ENCODE measurements at places on chromosomes 1 and 21.

DNA sequence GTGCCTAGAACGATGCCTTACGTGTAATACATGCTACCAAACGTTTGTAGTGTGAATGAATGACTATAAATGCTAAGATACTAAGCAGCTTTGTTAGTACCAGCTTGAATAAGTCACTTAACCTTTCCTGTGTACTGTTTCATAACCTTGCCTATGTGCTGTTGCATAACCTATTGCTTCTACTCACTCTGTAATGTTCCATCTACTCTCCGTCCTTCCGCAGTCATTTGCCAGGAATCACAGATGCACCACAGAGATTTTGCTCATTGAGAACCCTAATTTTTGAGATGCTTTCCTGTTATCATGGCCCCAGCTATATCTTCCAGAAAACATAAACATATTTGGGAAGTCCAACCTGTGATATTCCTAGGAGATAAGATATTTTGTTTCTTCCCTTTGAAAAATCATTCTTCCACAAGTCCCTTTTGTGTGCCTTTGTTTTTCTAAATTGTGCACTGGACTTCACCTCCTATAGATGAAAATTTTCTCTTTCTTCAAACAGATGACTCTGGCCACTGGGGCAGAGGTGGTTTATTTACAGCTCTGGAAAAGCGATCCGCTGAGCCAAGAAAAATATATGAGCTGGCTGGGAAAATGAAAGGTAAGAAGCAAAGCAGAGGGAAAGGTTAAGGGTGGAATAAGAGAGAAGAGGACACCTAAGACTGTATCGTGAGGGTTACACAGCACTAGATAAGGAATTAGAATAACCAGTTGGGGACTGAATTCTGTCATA is 44.8 kb downstream of the CHD1L start:
- no peak for DNase-seq

- DNase-seq, result no peak
Measured at GRCh38 chr1:61181067-61182038, 99.0 kb downstream of the NFIA start.

DNA sequence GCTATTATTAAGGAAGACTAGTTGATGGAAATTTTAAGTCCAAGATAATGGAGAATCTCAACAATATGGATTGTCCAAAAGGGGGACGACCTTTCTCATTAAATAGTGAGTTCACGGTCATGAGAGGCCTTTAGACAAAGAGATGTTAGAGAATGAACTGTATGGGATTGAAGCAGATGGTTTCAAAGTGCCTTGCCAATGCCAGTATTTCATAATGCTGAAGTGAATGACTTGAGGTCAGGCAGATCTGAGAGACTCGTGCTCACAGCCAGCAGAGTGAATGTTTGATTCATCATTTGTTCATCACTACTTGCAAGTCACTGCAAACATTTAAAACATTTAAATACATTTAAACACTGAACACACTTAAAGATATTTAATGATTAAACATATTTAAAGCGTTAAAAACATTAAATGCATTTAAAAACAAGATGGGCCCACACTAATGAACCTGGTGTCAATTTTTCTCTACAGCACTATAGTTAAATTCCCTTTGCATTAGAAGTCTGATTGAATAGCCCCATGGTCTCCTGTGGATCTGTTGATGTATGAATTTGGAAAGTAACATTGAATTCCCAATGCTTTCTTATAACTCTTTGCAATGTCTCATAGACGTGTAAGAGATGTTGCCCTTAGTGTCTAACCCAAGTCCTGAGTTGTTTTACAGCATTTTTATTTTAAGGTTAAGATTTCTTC is 80.7 kb downstream of the TGFB2 start:
- DNase-seq, result no peak

DNA sequence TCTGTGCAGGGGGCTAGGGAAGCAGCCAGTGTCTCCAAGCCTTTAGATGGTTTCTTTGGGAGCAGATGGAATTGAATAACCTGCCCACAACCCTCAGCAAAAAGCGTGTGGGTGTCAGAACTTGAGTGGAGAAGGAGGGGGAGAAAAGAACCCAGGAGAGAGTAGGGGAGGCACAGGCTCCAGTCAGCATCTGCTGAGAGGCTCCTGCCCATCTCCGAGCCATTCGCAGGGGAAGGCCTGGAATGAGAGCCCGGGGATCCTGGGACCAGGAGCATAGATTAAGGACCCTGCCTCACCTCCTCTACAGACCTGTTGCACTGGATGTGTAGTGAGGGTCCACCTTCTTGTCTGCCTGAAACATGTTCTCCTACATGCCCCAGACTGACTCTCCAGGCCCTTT is 16.3 kb downstream of the TMEM81 start:
- no peak for DNase-seq

GRCh38 chr1:203546274-203546673 is 52.3 kb downstream of the OPTC start:
- DNase-seq, result no peak

- DNase-seq, result no peak
Measured at GRCh38 chr21:43748622-43749021, 27.5 kb downstream of the CSTB start.

DNA sequence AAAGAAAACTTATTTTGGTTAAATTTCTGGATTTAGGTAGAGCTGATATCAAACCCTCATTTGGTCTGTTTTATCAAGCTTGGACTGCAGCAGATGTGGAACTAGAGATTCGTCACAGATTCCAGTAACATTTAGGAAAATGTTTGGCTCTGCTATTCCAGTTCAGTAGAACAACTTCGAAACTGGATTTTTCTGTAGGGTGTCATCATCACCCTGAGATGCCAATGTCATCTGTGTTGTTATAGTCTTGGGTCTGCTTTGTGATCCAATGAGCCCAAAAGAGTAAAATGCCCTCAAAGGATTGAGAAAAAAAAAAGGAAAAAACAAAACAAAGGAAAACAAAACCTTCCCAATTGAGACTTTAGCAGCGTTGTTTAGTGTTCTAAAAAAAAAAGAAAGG is 55.4 kb downstream of the LAMC2 start:
- no peak for DNase-seq

- DNase-seq, result peak; percentile 98
Measured at GRCh38 chr1:183070923-183071618, 47.9 kb downstream of the LAMC1 start.

Measured in NAMALWA (cell line).